ENCODE measurements at places on chromosomes 1 and 21.

GRCh38 chr1:203609979-203610493 is 16.6 kb upstream of the ATP2B4 start:
- no peak for DNase-seq

DNA sequence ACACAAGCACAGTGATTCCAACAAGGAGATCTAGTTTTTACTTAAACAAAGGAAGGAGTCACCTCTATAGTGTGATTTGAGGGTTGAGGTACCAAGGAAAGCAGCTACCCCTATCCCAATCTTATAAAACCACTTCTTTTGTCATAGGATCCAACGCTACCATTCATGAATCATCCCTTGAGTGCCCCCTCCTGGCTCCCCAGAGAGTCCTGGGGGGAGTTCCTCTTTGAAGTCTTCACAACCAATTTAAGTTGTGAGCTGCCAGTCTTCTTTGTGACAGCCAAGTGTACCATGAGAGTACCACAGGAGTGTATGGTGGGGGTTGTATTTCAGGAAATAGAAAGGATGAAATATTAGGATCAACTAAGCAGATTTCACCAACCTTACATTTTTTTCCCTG is 39.1 kb upstream of the NHLH2 start:
- DNase-seq: no peak

DNA sequence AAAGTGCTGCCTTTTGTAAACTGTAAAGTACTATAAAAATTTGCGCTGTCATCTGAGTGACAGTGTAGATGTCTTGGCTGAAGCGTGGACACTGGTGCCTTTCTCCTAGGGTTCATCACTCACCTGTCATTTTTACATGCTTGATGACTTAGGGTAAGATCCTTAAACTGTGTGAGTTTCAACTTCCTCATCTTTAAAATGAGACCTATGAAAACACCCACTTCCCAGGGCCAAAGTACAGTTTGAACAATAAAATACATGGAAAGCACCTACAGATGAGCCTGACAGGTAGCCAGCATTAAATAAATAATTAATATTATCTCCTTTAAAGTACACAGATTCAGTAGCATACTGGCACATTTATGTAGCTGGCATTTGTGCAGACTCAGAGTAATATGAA is 309.9 kb downstream of the CHRM3 start:
- DNase-seq: no peak

DNA sequence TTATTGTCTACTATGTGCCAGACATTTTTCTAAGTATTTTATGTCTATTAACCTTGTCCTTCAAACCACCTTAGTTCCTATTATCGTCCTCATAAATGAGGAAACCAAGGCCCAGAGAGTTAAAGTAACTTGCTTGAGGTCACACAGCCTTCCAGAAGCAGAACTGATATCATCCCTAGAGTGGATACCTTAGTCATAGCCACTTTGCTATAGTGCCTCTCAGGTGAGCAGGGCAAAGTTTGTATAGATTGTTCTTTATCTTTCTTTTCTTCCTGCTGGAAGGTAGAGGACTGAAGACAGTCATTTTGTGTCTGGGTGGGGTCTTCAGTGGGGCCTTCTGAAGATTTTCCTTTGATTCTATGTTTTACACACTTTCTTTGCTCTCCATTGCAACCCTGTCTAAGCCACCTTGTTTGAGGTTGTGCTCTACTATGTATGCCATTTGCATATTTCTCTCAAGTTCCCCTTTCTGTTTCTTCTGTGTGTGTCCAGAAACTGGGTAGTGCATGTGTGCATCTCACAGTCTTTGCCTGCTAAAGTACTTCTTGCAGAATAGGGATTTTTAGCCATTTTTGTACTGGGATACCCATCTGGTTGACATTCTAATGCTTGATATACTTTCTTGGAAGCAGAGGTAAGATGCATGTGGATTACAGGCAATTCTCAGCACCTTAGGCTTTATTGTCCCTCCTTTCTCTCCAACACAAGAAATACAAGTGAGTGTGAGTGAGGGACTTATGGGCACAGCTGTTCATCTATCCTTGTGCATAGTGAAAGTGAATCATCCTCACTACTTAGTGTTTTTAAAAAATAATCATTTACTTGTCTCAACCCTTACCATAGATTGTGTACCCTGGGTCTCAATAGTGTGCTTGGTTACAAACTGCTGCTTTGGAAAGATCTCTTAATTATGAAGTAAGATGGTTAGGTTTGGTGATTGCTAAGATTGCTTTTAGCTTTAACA is 207.6 kb upstream of the HMCN1 start:
- no peak for DNase-seq

- peak; percentile 72 for DNase-seq
These were observed 2.6 kb downstream of the PRDM2 start for GRCh38 chr1:13702425-13703127.

GRCh38 chr1:45221716-45222115 is 15.3 kb upstream of the ZSWIM5 start:
- DNase-seq: no peak

Measured in effector memory CD8-positive, alpha-beta T cell (primary cell).